HTR-8/SVneo (cell line): ENCODE measurements at places on chromosomes 5 and 9.

GRCh38 chr5:137303509-137303908 is 195.6 kb downstream of the SPOCK1 start:
- no peak for DNase-seq

DNA sequence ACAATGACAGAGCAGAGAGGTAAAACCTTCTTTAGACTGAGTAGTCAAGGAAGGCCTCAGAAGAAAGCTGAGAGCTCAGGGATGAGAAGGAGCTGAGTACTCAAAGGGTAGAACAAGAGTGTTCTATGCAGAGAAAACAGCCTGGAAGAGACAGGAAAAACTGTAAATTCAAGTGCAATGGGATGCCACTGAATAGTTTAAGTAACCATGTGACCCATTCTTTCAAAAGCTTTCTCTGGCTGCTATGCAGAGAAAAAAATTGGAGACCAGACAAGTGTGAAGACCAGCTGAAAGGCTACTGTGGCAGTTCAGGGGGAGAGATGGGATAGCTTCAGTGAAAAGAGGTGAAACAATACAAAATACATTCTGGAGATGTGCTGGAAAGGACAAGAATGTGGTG is 61.3 kb upstream of the RNF38 start:
- DNase-seq: no peak

GRCh38 chr9:128081056-128081455 is 13.0 kb downstream of the SLC25A25 start:
- DNase-seq: no peak

- no peak for DNase-seq
These were observed 551.9 kb downstream of the BNC2 start for GRCh38 chr9:16318516-16319060.

GRCh38 chr9:89929673-89930480 is 325.1 kb downstream of the GADD45G start:
- no peak for DNase-seq
